ENCODE measurements at places on chromosomes 2 and 18.

- no peak for DNase-seq
Measured at GRCh38 chr2:70984576-70985282, 6.3 kb downstream of the ANKRD53 start.

DNA sequence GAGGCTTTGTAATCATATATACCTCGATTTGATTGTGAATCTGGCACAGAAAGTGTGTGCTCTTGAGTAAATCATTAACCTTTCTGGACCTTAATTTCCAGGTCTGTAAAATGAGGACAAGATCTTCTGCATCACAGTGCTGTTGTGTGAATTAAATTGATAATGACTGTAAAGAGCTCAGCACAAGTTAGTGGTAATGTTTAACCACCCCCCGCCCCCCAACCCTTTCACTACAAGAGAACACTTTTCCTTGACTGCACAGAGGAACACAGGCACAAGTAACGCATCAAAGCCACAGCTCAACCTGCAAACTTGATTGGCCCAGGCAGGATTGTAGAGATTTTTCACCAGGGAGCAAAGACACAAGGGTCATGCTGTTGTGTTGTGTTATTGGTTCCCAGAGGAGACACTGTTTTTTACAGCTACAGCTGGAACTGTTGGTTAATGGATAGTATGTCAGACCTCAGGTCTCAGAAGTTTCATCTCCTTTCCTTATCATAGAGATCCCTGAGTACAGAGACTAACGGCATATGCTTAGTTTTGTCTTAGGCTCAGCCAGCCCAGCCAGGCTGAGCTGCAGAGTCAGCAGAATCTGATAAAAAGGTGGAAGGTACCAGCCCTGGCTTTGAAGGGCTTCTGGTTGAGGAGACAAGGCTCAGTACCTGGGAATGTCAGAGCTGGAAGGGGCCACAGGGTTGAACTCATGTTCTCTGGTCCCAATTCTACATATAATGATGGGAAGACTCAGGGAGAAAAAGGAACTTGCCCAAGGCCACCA is 10.6 kb downstream of the SETBP1 start:
- no peak for DNase-seq

- no peak for DNase-seq
Measured at GRCh38 chr2:43391201-43391877, 164.9 kb upstream of the ZFP36L2 start.

DNA sequence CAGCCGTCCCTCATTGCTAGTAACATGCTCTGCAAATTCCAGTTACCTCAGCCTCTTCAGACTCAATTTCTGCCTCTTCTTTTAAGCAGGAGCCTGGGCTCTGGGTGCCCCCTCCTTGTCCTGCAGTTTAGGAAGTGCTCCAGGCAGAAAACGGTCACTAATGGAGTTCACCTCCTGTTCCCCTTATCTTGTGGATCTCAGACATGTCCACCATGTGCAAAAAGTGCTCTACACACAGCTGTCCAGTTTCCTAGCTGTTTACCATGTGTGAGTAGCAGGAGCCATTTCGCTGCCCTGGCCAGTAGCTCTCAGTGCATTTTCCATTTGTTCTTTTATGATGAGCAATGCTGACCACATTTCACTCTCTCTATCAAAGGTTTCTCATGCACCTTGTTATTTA is 4.9 kb downstream of the SH3YL1 start:
- no peak for DNase-seq

- no peak for DNase-seq
Measured at GRCh38 chr2:25290811-25291495, 50.8 kb downstream of the DNMT3A start.

Measured in fibroblast of skin of left quadriceps (primary cell).